ENCODE measurements at places on chromosomes 12 and 14.

GRCh38 chr14:97442363-97442762 lies 645.2 kb downstream of the VRK1 start:
- DNase-seq, result no peak

DNA sequence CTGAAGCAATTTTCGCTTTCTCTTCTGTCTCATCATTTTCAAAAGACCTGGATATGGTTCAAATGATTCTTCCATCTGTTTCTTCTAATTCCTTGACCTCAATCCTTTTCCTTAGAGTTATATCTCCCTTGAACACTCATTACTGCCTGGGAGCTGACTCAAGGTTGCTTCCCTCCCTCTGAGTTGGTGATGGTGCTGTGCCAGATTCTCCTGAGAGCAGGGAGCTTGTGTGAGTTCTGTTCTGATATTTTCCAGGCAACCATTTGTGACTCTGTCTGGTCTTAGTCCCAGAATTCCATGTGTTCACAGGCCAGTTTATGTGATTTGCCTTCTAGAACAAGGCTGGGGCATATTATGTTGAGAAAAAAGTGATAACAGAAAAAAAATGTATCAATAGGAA lies 505.1 kb upstream of the SYT1 start:
- DNase-seq, result no peak

GRCh38 chr12:74889563-74890236 lies 319.9 kb downstream of the KCNC2 start:
- no peak for DNase-seq

- no peak for DNase-seq
These were observed 171.6 kb downstream of the CALM1 start for GRCh38 chr14:90568405-90568804.

- no peak for DNase-seq
These were observed 82.9 kb downstream of the DDX51 start for GRCh38 chr12:132061197-132061596.

DNA sequence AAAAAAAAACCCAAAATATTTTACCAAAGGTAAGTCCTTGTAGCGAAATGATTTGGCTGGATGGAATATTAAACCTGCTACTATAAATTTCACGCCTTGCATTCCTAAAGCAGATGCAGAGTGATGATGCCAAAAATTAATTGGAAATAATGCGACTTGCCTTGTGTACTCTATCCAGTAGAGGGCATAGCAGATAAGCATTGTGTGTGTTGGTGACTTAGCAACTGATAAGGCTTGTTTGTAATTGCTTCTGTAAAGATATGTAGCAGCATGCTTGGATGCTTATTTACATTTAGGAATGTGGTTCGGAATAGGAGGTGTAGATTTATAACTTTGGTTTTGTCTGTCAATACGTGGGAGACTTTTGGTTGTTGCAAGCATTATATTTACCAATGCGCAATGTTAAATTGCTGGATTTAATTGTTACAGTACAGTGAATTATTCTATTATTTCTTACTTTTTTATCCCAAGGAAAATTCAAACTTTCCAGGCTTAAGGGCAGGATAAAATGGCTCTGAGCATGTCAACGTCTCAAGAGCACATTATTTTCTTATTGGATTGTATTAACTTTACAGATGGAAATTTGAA lies 80.5 kb downstream of the TMEM260 start:
- DNase-seq, result peak; percentile 73

- DNase-seq, result no peak
These were observed 17.4 kb downstream of the TEAD4 start for GRCh38 chr12:2976581-2976996.

DNA sequence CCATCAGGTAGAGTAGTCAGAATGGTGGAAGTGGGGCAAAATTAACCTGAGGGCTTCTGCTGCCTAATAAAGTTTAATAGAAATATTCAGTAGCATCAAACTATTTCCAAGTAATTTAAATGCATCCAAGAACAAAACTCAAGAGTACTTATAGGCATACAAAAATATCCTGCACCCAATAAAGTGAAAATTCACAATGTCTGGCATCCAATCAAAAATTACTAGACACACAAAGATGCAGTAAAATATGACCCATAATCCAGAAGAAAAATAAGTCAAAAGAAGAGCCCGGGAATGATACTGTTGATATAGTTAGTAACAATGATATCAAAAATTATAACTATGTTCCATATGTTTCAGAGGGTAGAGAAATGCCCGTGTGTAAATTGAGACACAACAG lies 95.3 kb downstream of the TMEM117 start:
- no peak for DNase-seq

DNA sequence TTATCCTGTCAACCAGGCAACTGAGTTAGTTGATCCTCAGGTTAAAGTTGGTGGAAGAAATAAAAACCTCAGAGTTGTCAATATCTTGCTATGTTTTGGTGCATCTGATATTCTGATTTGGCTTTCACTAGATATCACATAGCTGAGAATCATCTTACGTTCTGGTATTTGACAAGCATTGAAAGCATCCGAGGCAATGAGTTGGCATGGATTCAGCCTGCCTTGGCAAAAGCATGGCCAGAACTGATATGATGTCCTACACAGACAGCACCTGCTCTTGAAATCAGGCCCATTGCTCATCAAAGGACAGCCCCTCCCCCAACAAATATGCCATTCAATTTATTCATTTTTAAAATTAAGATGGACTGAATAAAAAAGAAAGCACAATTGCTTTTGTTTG lies 320.7 kb upstream of the ATP2B1 start:
- DNase-seq, result no peak

DNA sequence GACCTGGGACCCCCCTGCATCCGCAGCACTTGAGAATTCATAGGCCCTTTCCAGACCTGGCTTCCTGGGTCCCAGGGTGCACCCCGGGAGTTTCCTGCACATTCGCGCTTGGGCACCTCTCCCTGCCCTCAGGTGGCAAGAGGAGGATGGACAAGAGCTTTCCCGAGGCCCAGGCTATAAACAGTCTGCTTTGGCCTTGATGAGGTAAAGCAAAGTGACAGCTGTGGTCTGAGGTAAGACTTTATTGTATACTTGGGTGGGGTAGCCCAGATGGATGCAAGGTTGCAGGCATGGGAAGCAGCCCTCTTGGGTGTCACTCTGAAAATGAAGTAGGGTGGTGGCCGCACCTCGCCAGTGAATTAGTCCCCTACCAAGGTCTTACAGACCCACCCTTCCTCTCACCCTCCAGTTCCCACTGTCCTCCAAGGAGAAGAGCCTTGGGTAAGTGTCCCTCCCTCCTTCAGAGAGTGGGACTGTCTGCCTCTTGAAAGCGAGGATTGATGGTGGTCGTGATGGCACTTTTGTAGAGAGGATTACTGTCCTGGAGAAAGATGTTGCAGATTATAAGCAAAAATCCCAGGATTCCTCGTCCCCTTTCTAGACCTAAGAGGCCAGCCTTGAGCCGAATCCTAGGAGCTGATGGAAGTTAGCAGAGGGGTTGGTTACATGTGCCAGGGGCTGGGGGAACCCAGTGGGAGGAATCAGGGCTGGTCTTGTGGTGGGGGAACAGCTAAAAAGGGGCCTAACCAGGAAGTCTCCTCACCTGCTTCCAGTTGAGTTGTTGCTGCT lies 10.6 kb upstream of the CSAD start:
- DNase-seq, result no peak

GRCh38 chr14:93231129-93231979 lies 24.3 kb downstream of the UBR7 start:
- DNase-seq, result no peak

DNA sequence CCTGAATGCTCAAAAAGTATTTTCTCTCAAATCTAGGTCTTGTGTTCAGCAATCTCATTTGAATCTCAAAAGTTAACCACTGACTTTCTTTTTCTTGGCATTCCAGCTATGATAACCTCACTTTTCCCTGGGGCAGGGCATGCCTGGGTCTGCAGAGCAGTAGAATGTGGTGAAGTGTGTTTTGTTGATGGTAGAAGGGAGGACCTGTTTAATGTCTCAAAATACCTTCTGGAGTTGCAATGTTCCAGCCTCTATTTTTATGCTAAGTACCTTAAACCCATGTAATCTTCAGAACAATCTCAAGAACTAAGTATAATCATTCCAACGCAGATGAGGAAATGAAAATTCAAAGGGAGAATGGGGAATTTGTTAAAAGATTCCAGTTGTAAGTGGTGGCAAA lies 82.1 kb upstream of the FUT8 start:
- no peak for DNase-seq

DNA sequence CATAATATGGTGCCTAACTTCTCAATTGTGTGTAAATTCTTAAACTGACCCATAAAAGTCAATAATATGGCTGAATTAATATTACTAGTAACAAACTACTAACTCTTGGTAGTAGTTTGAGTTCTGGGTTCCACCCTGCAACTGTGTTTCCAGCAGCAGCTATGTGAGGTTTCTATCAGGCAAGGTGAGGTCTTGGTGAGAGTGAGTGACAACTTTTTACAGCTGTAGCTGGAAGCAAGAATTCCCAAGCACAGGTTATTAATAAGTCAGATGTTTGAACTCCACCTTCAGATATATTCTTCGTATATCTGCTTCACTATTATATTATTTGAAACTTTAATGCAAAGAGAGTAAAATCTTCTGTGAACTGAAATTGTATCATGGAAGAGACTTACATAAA lies 43.8 kb downstream of the MAP4K5 start:
- no peak for DNase-seq

- no peak for DNase-seq
These were observed 208.9 kb downstream of the CACNA1C start for GRCh38 chr12:2261708-2262107.

DNA sequence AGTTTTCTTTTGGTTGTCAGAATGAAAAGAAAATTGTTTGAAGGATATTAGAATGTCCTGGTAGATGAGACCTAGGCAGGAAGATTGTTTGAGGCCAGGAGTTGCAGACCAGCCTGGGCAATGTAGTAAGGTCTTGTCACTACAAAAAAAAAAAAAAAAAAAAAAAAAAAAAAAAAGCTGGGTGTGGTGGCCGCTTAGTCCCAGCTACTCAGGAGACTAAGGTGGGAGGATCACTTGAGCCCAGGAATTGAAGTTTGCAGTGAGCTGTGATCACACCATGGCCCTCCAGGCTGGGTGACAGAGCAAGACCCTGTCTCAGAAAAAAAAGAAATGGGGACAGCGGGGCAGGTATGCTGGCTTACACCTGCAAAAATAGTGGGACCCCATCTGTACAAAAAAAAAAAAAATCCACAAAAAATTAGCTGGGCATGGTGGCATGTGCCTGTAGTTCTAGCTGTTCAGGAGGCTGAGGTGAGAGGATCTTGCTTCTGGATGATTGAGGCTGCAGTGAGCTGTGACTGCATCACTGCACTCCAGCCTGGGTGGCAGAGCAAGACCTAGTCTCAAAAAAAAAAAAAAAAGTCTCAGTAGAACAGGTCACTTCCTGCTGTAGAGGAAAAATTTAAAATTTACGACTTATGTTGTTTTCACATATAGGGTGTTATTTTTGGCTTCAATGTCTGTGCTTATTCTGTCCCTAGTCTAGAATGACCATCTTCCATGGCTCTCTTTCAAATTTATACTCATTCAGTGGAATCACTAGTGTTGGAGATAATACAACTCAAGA lies 70.7 kb downstream of the PPHLN1 start:
- DNase-seq, result no peak

- DNase-seq, result no peak
These were observed 2.9 kb upstream of the MSRB3 start for GRCh38 chr12:65275627-65276026.

DNA sequence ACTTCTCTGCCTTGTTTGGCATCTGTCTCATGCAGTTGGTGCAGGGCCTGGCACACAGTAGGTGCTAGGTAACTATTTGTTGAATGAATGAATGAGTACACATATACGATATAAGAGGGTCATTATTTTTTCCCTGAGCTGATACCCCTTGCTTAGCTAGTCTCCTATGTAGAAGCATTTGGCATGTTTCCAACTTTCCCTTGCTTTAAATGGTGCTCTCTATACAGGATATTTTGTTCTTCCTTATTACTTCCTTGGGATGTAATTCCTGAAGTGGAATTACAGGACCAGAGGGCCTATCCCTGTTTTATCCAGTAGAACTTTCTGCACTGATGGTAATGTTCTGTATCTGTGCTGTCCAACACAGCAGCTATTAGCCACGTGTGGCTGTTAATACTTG lies 250.1 kb upstream of the PWP1 start:
- no peak for DNase-seq

GRCh38 chr14:28375295-28375694 lies 391.3 kb upstream of the FOXG1 start:
- no peak for DNase-seq

GRCh38 chr14:29734732-29735131 lies 192.9 kb downstream of the PRKD1 start:
- DNase-seq, result no peak

DNA sequence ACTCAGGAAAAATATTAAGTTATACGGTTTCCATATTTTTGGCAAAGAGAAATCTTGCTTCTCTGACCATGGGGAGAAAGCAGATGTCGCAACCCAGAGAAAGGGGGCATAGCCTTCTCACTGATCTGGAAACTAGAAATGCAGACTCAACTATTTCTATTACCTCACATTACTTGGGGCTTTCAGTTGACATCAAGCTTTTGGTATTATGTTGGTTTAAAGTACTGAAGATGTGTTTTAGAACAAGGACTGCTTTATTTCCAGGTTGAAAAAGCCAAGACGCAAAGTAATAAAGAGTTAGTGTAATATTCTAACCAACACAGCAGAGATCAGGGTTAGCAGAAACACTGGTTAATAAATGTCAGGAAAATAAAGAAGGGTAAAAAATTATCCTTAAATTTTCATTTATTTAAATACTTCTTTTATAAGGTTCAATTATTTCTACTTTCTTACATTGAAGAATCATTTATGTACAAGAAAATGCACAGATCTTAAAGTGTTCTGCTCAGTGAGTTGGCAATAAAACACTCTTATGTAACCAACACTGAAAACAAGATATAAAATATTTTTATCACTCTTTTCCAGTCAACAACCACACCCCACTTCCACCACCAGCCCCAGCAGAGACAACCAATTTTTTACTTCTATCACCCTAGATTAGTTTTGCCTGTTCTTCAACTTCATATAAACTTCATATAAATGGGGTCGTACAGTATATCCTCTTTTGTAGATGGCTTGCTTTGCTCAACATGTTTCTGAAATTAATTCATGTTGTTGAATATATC lies 26.0 kb downstream of the DCP1B start:
- no peak for DNase-seq

- no peak for DNase-seq
These were observed 167.5 kb upstream of the PRICKLE1 start for GRCh38 chr12:42756841-42757623.

All from NCI-H2081 (cell line).